ENCODE measurements at places on chromosomes 2 and 18. TPM values are rescaled to one million over a fixed set of nuclear protein-coding genes. Genes with fewer than 3 reads are reported as not detected.

- no peak for DNase-seq
Observed at GRCh38 chr2:189569295-189569910, 11.2 kb downstream of the SLC40A1 start.

DNA sequence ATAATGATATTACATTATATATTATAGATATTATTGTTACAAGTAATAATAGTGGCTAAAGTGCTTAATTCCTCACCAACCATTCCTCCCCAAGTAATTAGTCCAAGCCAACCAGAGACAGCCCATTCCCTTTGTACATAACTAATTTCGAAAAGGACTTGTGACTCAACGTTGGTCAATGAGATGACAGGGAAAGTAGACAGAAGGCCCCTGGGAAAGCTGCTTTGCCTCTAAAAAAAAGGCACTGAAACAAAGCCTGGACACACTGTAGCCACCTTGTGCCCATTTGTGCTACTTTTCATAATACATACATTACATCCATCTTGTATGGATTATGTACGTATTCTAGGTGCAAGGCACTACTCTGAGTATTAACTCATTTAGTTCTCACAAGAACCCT is 28.8 kb downstream of the COLEC12 start:
- peak; percentile 23 for DNase-seq

DNA sequence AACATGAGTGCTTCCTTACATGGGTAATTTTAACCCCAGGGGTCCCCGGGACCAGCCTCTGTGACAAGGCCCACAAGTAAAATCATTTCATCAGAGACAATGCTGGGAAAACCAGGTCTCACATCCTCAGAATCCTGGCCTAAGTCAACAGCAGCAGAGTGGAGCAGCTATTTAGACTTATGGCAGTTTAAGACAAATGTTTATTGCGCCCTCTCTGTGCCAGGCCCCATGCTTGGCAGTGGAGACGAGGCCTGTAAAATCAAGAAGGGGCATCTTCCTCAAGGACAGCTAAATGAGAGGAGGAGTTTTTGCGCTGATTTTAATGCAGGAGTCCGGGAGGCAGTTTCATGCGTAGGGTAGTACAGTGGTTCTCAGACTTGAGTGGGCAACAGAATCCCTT is 56.0 kb upstream of the ACAA2 start:
- DNase-seq = no peak

The SAG gene
- total RNA-seq = not detected

The DSG4 gene
- 0.04 TPM for total RNA-seq

The FOXD4L1 gene
- total RNA-seq = 0.33 TPM

The COL6A3 gene
- total RNA-seq = 53.4 TPM

All from PC-3 (cell line).